GM12891 (cell line): ENCODE measurements at places on chromosomes 2 and 18.

GRCh38 chr2:31674446-31674845, 93.7 kb upstream of the SRD5A2 start:
- no peak for DNase-seq

DNA sequence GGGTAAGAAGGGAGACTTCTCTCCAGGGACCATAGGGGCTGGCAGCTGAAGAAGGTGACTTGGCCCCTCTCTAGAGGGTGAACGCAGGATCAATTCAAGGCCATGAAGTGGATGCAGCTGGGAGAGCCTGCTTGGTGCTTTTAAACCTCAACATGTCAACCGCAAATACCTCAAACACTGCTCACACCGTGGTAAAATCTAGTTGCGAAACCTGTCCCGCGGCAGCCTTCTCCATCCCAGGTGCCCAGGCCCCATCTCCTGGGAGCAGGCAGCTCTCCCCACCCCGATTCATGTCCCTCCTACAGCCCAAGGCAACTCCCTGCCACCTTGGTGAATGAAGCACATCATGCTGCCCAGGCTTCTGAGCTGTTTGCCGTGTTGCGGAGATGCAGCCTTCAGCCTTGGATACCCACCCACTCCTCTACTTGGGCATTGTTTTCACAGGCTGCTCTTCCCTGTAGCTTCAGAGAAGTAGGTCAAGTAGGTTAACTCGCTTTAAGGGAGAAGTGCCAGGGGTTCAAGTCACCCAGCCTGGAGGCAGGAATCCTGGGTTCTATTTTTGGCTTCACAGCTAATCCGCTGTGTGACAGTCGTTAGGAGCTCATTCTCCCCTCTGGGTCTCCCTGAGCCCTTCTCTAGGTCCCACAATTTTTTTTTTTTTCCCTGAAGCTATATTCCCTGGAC, 6.2 kb upstream of the EFR3B start:
- DNase-seq, result no peak

DNA sequence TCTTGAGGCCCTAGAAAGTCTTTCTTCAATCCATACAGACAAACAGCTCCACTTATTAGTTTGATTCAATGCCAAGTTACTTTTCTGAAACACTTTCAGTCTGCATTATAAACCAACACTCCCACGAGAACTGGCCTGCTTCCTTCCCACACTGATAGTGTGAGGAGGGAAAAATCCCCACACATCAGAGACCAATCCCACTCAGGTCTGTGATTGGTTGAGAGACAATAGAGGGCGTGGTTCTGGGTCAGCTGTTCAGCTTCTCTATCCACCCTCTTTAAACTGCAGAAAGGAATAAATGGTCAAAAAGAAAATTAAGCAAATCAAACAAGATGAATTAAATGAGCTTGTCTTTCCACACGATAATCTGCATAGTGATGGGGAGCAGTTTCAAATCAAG, 152.5 kb downstream of the NRP2 start:
- DNase-seq, result no peak

GRCh38 chr2:190582736-190583506, 48.4 kb upstream of the NEMP2 start:
- DNase-seq, result no peak

DNA sequence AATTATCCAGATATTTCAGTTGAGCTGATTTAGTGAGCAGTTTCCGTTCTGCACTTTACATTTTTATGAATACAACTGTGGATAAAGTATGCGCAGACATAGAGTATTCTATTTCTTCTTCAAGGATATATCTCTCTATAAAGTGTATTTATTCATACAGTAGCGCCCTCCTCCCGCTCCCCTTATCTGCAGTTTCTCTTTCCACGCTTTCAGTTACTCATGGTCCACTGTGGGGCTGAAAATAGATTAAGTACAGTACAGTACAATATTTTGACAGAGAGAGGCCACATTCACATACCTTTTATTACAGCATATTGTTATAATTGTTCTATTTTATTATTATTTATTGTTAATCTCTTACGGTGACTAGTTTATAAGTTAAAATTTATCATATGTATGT, 19.7 kb upstream of the FHL2 start:
- DNase-seq, result no peak
